ENCODE measurements at places on chromosomes 16 and 17. TPM values are rescaled to one million over a fixed set of nuclear protein-coding genes. Genes with fewer than 3 reads are reported as not detected.

- no peak for DNase-seq
Observed at GRCh38 chr17:31462261-31462660, 70.8 kb downstream of the RAB11FIP4 start.

GRCh38 chr16:59296888-59297287, 562.8 kb upstream of the GOT2 start:
- no peak for DNase-seq

DNA sequence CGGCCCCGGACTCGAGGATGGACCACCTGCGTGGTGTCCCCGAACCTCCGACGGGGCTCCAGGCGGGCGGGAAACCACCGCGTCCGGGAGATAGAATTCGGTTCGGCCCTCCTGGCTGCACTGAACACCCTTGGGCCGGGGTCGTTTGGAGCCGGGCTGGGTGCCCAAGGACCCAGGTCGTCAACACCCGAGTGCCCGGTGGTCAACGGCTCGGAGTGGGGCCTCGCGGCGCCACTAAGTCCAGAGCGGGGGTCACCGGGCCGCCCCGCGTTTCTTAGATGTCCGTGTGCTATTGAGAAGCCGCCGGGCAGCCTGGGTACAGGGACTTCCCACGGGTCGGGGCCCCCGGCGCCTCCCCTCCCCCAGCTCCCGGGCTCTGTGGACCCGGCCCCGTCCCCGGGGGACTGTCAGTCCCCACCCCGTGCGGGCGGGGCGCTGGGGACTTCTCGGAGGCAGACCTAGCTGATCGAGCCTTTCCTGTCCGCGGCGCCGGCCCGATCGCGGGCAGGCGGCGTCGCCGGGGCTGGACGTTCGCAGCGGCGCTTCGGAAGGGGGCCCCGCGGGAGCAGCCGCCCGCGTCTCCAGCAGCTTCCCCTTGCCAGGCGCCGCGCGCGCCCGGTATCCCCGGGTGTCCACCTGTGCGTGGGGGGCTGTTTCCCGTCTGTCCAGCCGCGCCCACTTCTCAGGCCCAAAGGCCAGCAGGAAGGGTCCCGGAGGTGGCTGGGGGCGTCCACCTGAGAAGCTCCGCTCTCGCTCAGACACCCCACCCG, 655 bp upstream of the NPTX1 start:
- DNase-seq: no peak

DNA sequence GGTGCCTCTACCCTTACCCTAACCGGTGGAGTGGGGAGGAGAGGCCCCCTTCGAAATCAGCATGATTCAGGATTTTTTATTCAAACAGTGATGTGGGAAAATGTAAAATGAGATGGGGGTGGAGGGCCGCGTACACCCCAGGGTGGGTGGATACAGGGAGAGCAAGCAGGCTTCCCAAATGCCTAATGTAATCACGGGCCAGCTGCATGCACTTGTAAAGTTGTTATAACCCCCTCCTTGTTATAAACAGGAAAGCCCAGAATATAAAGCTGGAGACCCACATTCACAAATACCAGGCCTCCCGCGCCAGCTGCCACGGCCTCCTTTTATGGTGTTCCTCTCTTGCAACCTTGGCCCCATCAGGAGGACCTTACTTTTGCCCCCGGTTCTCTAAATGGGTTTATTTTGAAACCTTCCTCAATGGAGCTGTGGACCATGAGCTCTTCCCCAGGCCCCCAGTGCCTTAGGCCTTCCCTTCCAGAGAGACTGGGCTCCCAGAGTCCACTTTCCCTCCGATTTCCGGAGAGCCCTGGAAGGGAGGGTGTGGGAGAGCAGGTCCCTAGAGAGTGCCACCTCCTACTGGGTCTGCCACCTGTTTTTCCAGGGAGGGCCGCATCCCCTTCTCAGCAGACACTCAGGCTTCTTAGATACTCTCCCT, 906 bp upstream of the FOXL1 start:
- DNase-seq: no peak

Gene CRAMP1
- total RNA-seq: 31.4 TPM

Gene ZNF200
- total RNA-seq: 7.8 TPM

Gene ADAP2
- 8.5 TPM for total RNA-seq
